ENCODE measurements at places on chromosomes 4 and X.

DNA sequence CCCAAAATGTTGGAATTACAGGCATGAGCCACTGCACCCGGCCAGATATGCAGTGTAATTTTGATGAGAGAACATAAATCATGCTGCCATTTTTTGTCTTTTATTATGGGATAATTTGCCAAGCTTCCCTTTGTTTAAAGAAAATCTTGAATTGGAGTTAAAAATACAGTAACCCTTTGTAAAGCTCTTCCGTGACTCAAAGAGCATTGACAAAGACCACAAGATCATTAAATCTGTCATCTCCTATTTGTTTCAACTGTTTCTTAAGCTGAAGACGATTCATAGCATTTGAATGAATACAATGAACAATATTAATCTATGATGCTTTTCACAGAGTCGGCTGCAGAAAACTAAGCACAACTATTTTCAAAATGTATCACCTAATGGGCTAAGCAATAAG, 132.6 kb downstream of the ANAPC4 start:
- DNase-seq: no peak

DNA sequence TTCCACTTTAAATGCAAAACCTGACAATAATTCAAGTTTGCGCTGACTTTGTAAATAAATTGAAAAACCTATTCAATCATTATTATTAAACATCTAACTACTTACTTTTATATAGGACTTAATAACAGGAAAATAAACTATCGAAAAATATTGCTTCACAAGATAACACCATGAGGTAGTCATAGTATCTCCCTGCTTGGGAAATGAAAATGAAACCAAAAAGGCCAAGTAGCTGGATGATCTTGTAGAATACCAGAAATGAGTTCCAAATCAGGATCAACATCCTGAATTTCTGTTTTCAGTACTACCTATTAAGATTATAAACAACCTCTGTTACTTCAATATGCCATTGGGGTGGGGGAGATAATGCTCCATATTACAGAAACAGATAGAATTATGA, 58.9 kb downstream of the CHIC2 start:
- DNase-seq: no peak

- peak; percentile 56 for DNase-seq
These were observed 66.7 kb upstream of the NDUFC1 start for GRCh38 chr4:139368998-139369397.

GRCh38 chr4:40058121-40058520, 1.5 kb downstream of the N4BP2 start:
- DNase-seq: no peak

- DNase-seq: no peak
These were observed 19.3 kb downstream of the WDR13 start for GRCh38 chrX:48616576-48616975.

DNA sequence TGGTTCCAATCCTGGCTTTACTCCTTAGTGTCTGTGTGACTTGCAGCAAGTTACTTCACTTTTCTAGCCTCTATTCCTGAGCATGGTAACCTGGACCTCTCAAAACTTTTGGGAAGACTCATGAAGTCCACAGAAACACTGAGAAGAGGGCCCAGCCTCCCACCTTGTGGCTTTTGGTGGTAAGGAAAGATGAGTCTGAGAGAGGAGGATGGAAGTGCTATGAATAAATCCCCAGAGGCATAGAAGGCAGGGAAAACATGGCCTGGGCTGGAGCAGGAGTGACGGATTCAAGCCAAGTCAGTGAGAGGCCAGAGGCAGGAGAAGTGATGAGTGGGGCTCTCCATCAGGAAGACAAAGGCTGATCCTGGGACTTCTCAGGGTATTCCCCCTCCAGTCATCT, 10.9 kb upstream of the MAGEA4 start:
- no peak for DNase-seq

DNA sequence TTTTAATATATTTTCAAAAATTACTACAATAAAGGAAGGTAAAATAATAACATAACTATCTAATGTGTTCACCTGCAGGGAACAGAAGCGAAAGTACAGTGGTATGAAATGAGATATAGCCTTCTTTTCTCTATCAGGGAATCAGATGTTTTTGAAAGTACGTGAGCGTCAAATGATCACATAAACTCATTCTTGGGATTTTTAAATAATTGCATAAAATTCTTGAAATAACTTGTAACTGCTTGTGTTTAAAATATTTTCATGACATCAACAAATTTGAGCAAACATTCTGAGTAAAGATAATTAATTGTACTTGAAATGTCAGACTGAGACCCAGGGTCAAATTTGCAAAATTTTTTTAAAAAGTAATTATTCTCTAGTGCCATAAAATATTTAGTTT, 193.5 kb upstream of the NEIL3 start:
- DNase-seq: no peak

DNA sequence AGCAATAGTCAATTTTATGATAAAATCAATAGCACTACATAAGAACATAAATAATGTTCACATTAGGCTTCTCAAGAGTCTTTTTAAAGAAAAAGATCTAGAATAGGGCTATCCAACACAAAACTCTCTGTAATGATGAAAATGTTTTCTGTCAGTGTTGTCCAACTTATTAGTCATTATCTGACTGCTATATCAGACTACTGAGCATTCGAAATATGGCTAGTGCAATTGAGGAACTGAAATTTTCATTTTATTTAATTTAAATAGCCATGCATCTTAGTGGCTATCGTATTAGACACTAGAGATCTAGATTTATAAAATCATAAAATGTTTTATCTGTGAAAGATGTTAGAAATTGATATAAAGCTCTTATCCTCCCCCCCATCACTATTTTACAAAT, 26.0 kb downstream of the PARM1 start:
- DNase-seq: no peak

- no peak for DNase-seq
These were observed 518.7 kb downstream of the GRXCR1 start for GRCh38 chr4:43411226-43411625.

- DNase-seq: no peak
These were observed 77.8 kb upstream of the STIM2 start for GRCh38 chr4:26782830-26783202.

DNA sequence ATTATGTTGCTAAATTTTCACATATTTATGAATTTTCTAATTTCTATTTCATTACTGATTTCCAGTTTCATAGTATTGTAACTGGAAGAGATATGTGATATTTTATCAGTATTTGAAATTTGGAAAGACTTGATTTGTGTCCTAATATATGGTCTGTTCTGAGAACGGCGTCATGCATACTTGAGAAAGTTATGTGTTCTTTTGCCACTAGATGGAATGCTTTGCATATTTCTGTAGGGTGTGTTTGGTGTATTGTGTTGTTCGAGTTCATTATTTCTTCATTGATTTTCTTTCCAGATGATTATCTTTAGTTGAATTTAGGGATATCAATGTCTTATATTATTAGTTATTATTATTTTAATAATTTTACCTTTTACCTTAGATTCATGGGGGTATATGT, 110.6 kb upstream of the ITM2A start:
- DNase-seq: no peak

DNA sequence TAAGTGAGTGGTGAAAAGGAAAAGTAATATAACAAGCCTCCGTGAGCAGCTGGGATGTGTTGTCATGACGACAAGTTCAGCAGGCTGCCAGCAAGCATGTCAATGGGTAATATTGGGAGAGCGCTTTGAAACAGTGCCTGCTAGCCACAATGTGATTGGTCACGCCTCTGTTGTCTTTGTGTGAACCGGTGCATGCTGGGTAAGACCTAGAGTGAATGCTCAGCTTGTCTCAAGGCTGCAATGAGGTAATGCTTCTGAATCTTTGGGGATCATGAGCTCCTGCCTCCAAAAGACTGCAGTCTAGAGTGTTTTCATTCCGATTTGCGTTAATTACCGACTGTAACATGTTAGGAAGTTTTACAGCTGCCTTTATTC, 54.9 kb downstream of the STOX2 start:
- peak; percentile 4 for DNase-seq

- no peak for DNase-seq
These were observed 23.0 kb downstream of the LDB2 start for GRCh38 chr4:16875487-16875886.

DNA sequence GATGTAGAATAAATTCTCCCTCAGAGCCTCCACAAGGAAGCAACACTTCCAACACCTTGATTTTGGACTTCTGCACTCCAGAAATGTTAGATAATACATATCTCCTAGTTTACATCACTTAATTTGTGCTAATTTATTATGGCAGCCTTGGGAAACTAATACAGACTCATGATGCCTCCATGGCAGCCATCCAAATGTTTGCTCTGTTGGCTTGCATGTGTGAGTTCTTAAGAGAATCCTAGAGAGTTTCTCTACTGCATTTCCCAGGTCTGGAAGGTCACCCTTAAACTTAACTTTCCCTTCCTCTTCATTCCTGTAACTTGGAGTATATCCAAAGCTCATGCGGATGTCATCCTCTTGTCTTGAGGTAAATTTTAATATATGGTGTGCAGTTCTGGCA, 956.1 kb downstream of the ADGRL3 start:
- DNase-seq: no peak

- DNase-seq: no peak
These were observed 311.3 kb downstream of the GRID2 start for GRCh38 chr4:92615049-92615448.

DNA sequence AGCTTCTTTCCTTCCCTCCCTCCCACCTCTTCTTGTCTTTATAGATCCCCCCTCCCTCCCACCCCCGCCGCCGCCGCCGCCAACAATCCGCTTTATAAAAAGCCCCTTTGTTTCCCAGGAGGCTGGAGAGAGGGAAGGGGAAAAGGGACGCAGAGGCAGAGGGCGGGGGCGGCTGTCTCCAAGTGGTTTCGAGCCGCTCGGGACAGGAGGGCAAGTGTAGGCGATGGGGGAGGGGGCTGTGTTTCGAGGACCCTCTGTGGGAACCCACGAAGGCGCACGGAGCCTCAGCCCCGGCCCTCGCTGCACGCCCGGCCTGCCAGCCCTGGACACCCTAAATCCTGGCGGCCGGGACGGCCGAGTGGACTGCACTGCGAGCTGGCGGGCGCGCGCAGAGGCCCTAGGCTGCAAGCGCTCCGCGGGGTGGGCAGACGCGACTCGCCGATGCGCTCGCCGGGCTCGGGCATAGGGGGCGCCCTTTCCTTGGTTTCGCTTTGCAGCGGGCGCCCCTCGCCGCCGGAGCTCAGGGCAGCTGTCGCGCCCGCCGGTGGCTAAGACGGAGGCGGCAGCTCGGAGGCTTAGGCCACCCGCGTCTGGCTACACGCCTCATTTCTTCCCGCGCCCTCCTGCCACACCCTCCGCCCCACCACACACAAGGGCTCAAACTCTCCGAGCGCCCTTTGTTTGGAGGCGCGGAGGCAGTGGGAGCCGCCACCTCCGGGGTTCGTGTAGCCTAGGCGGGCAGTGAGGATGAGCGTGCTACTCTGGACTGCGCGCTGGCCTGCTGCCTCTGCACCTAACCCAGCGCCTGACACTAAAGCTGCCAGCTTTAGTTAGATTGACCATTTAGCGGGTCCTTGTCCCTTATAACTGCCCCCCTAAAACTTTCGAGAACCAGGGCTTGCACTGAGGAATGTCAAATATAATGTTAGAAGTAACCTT, 2.2 kb downstream of the MAMLD1 start:
- DNase-seq: peak; percentile 54

GRCh38 chr4:6031846-6032245, 13.6 kb upstream of the C4orf50 start:
- DNase-seq: no peak

DNA sequence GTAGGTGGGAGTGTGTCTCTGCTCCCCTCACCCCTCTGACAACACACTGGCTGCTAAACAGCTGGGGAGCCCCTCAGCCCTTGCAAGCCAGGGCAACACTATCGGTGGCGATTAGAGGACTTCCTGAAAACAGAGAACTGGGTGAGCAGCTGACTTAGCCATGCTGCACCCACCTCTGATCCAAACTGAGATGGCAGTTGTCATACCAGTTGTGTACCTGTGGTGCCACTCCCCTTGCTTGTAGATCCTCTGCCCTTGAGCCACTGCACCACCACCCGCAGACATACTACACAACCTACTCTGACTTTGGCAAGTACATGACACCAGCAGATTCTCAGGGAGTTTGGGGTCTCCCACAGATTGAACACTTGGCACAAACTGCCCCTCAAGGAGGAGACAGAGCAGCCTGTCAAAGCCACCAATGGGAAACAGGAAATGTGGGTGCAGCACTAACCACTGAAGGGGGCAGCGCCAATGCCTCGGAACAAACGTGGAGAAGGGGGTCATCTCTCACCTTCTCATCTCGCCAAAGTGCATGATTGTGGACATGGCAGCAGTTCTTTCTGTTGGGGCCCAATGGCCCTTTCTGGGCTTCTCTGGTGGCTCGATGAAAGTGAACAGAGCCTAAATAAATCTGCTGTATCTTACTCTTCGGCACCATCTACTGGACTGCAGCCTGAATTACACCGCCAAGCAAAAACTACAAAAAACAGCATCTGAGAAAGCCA, 119.8 kb downstream of the NEK1 start:
- no peak for DNase-seq

- no peak for DNase-seq
These were observed 274.5 kb downstream of the GPAT3 start for GRCh38 chr4:83810428-83810827.

- no peak for DNase-seq
These were observed 52.6 kb downstream of the SHROOM3 start for GRCh38 chr4:76487621-76488020.

DNA sequence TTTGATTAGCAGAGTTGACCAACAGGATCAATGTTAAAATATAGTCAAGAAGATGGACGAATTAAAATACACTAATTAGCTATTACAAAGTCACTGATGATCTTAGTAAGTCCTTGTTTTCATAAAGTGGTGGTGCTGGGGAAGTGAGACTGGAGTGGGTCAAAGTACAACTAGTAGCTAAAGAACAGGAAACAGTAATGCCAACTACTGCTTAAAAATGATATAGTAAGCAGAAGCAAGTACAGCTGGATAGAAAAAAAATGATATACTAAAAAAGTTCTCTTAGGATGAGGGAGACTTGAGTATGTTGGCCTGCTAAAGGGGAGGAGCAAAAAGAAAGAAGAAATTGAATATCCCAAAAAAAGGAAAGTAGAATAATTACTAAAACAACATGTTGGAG, 580.8 kb upstream of the FTHL17 start:
- DNase-seq: no peak

DNA sequence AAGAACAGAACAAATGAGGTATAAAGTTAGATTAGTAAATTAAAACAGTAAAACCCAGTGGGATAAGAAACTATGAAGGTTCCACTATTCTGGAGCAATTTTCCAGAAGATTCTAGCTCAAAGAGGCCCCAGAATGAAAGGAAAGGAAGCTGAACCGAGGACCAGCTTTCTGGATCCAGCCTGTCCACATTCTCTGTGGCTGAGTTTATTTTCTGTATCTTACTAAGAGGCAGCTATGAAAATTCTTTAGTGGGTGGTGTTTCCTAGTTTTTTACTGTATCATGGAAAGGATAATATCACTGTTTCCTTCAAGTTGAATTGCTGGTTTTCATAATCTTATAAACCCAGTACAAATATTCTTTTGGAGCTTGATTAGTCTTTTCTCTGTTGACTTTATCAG, 11.8 kb downstream of the DAPP1 start:
- DNase-seq: no peak

GRCh38 chrX:20609916-20610415, 343.3 kb upstream of the RPS6KA3 start:
- no peak for DNase-seq

- no peak for DNase-seq
These were observed 673 bp downstream of the PARM1 start for GRCh38 chr4:74933562-74934015.

Measured in NCI-H774 (cell line).